ENCODE measurements at places on chromosomes 4 and X.

DNA sequence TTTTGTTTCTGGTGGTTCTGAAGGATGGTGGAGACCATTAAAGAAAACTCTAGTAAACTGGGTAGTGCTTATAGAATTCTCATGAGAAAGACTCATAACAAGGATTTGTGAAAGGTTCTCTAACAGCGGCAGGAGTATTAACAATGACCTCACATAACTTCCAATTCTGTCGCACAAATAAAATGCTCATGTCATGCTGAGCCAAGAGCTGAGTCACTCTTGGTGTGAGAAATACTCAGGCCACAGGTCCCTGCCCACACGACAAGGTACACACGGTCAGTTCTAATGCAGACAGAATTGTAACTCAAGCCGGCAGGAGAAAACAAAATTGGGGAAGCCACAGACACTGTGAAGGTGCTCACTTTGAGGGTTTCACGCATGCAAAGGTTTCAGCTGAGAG, 34.4 kb upstream of the C4orf50 start:
- no peak for ATAC-seq

GRCh38 chr4:98528882-98529281, 129.5 kb downstream of the TSPAN5 start:
- no peak for ATAC-seq

DNA sequence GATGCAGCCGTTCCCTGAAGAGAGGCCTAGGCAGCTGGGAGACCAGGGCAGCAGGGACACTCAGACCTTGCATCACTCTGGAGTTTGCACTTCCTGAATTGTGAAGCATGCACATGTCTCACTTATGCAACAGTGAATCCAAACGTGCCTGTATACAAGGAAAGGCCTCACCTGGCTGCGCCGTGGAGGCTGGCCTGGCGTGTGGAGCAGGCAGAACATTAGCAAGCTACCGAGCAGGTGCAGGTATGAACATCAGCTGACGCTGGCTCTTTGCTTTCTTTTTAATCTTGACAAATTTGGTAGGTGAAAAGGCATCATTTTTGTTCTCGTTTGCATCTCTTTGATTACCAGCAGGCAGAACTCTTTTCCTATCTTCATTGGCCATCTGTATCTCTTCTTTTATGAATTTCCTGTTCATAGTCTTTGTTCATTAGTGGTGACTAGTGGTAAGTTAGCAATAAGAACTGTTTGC, 37.1 kb upstream of the IRAK1 start:
- ATAC-seq, result no peak

GRCh38 chr4:111696505-111696904, 448.7 kb upstream of the FAM241A start:
- ATAC-seq, result no peak

DNA sequence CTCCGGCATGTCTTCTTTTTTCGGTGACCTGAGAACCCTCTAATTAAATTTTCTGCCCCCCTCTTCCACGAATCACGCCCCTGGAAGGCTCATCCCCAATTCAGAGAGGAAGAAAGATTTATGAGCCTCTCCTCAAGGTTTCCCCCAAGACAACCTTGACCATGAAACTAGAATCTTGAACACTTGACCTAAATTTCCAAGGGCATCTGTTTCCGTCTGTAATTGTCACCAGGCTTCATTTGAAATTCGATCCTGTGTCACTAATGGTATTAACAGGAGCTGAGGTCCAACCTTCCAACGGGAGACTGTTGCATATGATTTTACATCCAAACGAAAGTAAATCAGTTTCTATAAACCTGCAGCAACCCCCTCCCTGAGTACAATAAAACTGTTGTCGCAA, 139.9 kb upstream of the ZIC3 start:
- ATAC-seq, result no peak

DNA sequence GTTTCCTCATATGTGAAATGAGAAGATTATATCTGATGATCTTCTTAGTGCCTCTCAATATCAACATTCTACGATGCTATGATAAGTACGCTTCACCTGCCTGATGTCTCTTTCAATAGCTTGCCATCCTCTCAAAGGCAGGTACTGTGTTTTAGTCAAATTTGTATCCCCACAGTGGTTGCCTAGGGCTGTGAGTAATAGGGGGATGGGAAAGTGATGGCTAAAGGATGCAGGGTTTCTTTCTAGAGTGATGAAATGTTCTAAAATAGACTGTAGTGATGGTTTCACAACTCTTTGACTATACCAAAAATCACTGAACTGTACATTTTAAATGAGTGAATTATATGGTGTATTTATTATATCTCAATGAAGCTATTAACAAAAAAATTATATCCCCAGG, 142.8 kb downstream of the HS6ST2 start:
- no peak for ATAC-seq

DNA sequence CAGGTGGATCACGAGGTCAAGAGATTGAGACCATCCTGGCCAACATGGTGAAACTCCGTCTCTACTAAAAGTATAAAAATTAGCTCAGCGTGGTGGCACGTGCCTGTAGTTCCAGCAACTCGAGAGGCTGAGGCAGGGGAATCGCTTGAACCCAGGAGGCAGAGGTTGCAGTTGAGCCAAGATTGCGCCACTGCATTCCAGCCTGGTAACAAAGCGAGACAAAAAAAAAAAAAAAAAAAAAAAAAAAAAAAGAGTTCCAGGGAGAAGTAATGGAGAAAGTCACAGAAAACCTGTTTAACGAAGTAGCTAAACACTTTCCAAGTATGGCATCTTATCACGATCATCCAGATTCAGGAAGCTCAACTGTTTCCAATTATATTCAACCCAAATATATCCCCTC, 10.9 kb downstream of the KLHL4 start:
- no peak for ATAC-seq

DNA sequence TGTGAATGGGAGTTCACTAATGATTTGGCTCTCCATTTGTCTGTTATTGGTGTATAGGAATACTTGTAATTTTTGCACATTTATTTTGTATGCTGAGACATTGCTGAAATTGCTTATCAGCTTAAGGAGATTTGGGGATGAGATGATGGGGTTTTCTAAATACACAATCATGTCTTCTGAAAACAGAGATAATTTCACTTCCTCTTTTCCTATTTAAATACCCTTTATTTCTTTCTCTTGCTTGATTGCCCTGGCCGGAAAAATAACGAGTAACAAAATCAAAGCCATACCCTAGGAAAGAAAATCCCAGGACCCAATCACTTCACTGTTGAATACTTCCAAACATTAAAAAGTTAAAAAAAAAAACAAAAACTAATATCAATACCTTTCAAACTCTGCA, 67.7 kb upstream of the UGT2B4 start:
- ATAC-seq, result no peak

All from stimulated activated memory B cell treated with anti-CD40 and anti-IgM and Interleukin-4, amounts not matched to agents 10 μg/mL and 1 μg/mL and 100 μg/mL, for 72 hours (primary cell).